ENCODE measurements at places on chromosomes 4 and X.

- DNase-seq = no peak
Measured at GRCh38 chrX:8284131-8284530, 113.1 kb upstream of the VCX2 start.

- DNase-seq = no peak
Measured at GRCh38 chr4:183326853-183327252, 4.6 kb upstream of the CLDN24 start.

GRCh38 chr4:4867375-4868039 lies 8.0 kb downstream of the MSX1 start:
- no peak for DNase-seq

GRCh38 chrX:9088896-9089295 lies 55.0 kb upstream of the FAM9B start:
- no peak for DNase-seq

DNA sequence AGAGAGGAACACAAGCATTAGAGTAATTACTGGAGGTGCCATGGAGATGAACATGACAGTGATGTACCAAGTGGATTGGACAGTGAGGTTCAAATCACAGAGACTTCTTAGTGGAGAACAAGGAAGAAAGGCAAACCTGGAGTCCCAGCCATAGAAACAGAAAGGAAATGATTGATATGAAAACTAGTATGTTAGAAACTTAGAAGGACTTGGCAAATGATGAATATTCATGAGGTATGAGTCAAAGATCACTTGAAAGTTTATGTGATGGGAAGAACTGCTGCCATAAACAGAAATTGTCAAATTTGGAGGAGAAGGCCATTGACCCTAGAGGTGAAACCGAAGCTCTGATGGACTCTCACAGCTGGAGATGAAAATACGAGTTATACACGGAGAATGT lies 88.2 kb downstream of the PHOX2B start:
- no peak for DNase-seq

DNA sequence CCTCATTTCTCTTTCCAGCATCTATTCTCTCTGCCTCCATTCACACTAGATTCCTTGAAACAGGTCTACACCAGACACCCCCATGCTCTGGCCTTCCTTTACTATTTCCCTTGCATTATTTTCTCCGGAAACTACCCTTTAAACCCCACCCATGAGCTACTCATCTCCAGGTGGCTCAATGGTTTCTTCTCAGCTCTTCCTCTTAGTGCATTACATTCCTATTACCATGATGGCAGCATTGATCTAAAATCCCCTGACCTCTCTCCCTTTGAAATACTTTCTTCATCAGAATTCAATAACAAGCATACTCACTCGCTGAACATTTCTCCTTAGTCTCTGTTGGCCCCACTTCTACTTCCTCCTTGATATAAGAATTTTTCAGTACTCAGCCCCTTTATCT lies 94.6 kb downstream of the SYNPO2 start:
- no peak for DNase-seq

- DNase-seq = no peak
Measured at GRCh38 chr4:29970626-29971025, 749.5 kb upstream of the PCDH7 start.

- no peak for DNase-seq
Measured at GRCh38 chrX:40947276-40947675, 138.0 kb upstream of the USP9X start.

- no peak for DNase-seq
Measured at GRCh38 chrX:69429339-69430015, 74.6 kb upstream of the NALF2 start.

DNA sequence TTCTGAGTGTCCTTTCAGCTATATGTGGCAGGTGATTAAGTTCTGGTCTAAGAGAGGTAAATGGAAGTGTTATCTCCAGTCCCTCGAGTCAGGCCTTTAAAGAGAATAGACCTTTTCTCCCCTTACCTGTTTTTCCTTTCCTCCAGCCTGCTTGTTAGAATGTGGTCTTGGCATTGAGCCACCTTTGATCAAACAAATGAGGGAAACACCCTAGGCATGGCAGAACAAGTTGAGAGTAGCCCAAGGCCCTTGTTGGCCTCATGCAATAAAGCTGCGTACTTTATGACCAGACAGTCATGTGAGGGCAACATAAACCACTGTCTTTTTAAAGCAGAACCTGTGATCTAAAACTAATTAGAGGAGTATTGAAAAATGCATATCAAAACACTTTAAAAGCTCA lies 13.2 kb upstream of the IL13RA2 start:
- DNase-seq = no peak

GRCh38 chrX:42247241-42247640 lies 323.9 kb upstream of the CASK start:
- DNase-seq = no peak

GRCh38 chr4:124573056-124573455 lies 139.5 kb downstream of the ANKRD50 start:
- no peak for DNase-seq

DNA sequence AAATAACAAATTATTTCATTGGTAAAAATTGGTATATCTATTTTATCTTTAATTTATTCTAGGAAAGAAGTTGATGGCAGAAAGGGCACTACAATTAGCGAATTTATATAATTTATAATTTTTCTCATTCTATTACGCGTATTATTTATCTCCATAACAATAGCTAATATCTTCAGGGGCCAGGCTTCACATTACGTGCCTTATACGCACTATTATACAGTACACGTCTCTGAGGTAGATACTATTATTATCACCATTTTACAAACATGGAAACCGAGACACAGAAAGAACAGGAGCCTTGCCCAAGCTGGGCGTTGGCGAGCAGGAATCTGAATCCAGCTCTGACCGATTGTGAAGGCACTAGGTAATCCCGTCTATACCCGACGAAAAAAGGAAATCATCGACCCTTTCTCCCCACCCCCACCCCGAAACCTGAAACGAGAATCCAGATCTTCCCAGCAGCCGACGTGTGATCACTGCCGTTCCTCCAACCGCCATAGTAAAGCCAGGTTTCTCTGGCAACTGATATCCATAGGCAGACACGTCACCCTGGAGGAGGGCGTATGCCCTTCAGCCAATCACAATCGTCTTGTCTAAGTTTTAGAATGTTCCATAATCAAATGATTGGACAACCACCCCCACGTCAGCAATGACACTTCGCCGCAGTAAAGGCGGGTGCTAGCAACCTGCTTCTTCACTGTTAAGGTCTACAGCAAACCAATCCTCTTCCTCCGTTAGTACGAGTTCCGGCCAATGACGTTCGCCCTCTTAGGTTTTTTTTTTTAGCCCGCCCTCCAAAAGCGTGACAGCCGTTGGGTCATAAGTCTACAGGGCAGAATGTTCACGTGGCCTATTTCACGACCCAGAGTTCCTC lies at the start of gene MORF4L2:
Gene MORF4L2, minus strand, starts transcription at position 501 of the 874 bp plus-strand sequence. CDS start 9,672 bp downstream, outside the sequence.
- DNase-seq = peak; percentile 60

- DNase-seq = no peak
Measured at GRCh38 chr4:76626686-76627465, 191.8 kb downstream of the SHROOM3 start.

GRCh38 chrX:79117078-79117477 lies 27.4 kb upstream of the GPR174 start:
- DNase-seq = no peak

DNA sequence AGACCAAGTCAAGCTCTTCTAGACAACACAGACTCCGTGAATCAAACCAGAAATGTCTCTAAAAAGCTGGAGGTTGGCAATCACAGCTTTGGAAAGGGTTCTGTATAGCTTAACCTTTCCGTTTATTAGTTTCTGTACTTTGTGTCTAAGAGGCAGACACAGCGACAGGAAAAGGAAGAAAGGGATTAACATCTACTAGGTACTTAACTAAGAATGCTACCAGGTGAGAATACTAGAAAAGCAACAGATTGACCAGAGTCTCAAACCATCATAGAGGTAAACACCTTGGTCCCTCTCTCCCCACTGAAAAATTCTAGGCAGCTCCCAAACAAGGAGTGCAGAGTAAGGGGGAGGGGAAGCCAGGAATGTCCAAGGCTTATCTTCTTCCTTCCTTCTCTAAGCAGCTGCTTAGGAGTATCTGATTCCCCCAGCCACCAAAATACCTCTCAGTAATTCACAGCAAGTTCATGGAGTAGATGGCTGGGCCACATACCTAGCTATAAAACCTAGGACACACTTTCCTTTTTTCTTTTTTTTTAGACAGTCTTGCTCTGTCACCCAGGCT lies 80.8 kb downstream of the APBB2 start:
- no peak for DNase-seq

DNA sequence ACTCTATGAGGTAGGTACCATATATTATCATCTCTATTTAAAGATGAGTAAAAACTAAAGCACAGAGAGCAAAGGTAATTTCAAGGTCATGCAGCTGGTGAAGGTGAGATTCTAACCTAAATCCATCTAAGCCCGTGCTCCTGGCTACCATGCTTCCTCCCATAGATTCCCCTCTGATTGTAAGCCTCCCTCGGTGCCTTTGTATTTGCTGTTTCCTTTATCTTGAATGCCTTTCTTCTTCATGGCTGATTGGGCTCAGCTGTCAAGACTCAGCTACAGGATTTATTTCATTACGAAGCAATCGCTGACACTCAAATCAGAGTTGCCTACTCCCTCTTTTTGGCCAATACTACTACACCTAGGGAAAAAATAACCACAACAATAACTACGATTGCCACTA lies 217.1 kb downstream of the ARAP2 start:
- no peak for DNase-seq

- DNase-seq = no peak
Measured at GRCh38 chrX:42443267-42443666, 334.7 kb downstream of the PPP1R2C start.

DNA sequence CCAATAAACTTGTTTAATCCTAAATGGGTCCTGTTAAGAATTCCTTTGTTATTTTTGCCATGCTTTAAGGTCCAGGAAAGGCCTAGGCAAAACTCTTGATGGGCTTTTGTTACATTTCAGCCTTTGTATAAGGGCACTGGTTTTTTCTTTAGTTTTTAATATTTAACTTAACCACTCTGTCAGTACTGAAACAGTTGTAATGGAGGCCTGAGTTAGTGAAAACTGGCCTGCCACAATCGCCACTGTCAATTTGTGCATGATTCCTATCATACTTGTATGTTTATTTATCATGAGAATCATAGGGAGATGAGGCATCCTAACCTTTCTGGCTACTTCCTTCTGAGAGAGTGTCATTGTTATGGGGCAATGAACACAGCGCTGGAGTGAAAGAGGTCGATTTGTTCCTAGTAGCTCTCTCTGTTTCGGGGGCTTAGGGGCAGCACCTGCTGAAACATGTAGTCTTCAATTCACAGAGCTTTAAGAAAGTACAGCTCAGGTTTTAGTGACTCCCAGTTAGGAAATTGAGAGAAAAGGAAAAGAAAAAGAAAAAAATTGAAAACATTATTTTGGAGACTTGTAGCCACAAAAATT lies 393.8 kb upstream of the FSTL5 start:
- no peak for DNase-seq

DNA sequence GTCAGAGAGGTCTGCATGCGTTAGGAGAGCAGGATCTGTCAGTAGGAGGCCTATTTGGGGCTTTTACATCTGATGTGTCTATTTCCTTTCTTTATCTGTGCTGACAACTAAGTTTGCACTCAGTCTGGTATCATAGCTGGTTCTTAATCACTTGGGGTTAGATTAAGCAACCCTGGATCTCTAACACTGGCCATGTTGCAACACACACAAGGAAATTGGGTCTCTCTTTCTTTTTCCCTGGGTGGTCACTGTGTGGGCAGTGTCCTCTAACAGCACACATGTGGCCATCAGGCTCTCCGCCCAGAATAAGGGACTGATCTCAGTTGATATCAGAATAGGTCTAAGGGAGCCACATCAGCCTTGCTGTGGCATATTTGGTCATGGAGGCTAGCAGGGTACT lies 38.9 kb downstream of the IGFBP7 start:
- DNase-seq = no peak

DNA sequence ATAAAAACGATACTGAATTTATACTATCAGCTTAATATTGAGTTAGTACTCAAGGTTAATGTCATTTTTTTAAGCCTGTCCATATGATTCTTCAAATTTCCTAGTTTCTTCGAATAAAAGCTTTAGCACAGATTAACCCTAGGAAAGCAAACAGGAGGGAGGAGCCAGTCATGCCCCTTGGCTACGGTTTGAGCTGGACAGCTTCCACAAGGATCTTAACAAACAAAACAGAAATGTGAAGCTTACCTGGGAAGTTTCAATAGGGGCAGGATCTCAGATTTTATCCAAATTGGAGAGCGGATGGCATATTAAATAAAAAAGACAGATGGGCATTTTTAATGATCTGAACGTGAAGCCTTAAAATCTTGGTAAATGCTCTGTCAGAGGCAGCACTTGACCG lies 2.3 kb downstream of the NWD2 start:
- DNase-seq = no peak

- DNase-seq = no peak
Measured at GRCh38 chrX:97587171-97587570, 703.5 kb downstream of the RPA4 start.

DNA sequence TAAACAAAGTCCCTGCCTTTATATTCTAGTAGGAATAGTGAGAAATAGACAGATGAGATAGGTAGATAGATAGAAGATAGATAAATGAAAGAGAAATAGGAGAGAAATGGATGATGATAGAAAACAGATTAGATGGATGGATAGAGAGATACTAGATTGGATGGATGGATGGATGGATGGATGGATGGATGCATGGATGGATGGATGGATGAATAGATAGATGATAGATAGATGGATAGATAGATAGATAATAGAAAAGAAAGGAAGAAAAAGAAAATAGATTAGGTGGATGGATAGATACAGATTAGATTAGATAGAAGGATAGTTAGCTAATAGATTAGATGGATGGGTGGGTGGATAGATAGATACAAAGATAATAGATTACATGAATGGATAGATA lies 33.2 kb upstream of the WDR17 start:
- no peak for DNase-seq

GRCh38 chr4:136664988-136665387 lies 867.3 kb downstream of the PCDH18 start:
- DNase-seq = no peak

- DNase-seq = no peak
Measured at GRCh38 chr4:111494471-111494870, 650.8 kb upstream of the FAM241A start.

DNA sequence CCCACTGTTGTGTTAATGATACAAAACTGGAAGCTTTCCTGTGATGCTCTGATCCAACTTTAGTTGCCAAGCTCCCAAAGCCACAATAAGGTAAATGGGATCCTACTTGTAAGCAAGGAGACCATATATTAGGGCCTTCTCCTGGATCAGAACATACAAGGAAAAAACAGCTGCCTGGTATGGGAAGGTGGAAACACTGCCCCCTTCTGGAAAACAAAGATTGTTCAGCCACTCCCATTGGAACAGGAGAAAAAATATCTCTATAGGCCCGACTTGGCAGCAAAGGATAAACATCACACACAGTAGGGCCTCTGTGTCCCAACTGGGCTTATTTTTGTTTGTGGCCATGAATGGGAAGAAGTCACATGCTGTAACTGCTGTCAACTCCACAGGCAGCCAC lies 166.5 kb downstream of the TBX22 start:
- DNase-seq = no peak

DNA sequence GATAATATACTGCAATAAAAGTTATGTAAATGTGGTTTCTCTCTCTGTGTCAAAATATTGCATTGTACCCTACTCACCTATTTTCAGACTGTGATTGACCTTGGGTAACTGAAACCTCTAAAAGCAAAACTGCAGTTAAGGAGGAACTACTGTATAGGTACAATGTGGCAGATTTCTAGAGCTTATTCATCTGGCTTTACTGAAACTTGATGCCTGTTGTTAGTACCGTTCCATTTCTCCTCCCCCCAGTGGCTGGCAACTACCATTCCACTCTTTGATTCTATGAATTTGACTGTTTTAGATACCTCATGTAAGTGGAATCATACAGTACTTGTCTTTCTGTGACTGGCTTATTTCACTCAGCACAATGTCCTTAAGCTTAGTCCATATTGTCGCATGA lies 61.9 kb downstream of the HOPX start:
- DNase-seq = no peak
